ENCODE measurements at places on chromosomes 12 and 14.

DNA sequence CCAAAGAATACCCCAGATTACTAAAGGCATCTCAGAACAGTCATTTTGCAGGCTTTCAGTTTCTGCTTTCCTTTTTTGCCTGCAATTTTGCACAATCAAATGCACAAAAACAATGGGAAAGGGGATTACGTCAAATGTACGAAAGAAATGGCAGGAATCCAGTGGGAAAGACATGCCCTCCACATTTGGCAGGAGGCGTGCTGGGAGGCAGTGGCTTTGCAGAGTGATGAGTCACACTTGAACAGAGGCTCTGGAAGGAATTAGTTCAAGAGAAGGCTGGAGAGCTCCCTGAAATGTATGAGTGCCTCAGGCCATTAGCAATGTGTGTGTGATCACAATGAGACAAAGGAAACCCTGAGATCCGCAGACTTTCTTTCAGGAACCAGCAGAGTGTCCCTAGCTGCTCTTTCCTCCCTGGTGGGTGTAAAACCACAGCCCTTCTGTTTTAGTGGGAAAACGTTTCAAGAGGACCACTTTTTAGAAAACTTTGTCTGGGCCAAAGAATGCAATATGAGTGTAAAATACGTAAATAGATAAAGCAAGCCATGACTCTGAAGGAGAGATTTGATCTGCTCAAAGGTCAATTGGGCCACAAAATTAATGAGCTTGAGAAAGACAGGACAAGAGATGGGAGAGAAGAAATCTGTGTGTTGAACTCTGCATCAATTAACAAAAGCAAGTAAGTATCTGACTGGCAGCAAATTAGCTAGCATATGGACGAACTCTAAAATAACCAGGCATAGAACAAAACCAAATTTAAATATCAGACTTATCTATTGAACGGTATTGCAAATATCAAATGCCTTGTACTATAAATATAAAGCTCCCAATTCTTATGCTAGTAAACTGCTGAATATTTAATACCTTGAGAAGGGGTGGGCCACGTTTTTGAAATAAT lies 155.4 kb upstream of the PDE3A start:
- DNase-seq = peak; percentile 99

DNA sequence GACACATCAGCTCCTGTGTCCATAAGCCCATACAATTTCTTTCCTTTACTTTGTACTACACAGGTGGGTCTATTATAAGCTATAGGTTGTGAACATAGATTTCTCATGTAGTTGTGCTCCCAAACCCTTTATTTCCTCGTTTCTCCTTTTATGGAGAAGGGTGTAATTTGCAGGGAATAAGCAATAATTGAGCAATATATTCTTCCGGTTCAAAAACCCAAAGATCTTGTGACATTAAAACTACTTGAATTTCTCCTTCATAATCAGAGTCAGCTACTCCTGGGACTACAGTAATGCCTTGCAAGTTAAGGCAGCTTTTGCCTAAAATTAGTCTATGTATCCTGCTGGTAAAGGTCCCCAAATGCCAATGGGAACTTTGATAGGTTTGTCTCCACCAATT lies 19.1 kb upstream of the MAPKAPK5 start:
- no peak for DNase-seq

DNA sequence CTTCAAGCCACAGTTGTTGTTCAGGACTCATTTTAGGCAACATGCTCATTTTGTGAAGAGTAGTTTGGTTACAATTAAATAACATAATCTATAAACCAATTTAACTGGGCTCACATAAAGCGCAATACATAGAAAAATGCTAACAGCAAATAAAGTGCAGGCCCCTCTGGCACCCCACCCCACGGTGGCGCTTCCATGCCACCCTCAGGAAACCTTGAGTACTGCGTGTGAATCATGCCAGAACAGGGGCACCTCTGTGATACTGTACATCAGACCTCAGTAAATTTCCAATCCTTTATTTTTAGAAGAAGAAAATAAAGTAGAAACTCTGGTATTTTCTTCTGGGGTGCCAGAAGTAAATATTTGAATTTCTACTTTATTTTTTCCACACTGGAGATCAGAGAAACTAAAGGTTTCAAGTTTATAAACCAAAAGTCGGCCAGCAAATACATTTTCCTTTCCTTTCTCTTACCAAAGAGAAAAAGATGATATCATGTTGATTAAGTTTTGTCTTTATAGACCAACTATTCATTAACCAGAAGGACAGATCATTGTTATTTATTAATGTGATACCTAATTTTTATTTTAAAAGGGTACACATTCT lies 316.8 kb downstream of the PAWR start:
- DNase-seq = peak; percentile 21

GRCh38 chr12:119378903-119379302 lies 44.4 kb downstream of the CCDC60 start:
- no peak for DNase-seq

DNA sequence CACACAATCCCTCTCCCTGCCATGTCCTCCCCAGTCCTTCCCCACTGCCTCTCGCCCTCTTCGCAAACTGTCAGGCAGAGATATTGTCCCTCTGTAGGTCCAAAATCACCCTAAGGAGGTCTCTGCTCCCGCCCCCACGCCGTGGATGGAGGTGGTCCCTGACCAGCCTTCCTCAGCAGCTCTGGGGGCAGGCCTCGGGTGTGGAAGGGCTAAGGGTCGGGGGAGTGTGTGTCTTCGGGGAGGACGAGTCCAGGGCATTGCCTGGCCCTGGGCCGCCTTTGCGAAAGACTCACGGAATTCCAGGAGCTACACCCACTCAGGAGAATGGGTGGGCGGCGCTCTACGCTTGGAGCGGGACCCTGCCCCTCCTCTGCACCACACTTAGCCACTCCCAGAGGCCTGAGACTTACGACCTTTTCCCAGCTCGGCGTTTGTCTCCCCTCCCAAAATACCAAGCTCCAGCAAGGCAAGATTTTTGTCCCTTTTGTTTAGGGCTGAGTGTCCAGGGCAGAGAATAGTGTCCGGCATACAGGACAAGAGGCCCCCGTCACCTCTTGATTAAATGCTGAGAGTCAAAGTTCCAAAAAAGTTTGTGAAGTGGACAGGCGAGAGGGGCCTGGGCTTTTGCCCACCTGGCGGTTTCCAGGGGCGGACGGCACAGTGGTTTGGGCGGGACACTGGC lies 881 bp downstream of the PYGL start:
- DNase-seq = no peak

GRCh38 chr12:98924-99352 lies 32.4 kb downstream of the IQSEC3 start:
- DNase-seq = no peak

DNA sequence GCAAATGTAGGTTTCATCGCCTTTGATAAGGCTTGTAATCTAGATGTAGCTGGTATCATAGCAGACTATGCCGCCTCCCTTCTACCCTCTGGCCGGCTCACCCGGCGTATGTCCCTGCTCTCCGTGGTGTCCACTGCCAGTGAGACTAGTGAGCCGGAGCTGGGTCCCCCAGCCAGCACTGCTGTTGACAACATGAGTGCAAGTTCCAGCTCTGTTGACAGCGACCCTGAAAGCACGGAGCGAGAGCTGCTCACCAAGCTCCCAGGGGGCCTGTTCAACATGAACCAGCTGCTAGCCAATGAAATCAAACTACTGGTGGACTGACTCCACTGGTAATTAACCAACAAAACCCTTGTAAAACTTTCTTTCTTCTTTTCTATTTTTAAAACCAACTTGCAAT lies 49.0 kb upstream of the A2ML1 start:
- no peak for DNase-seq

GRCh38 chr12:79983986-79984620 lies 49.2 kb upstream of the PPP1R12A start:
- DNase-seq = peak; percentile 56

GRCh38 chr12:125185311-125185739 lies 120.1 kb downstream of the AACS start:
- DNase-seq = peak; percentile 45

DNA sequence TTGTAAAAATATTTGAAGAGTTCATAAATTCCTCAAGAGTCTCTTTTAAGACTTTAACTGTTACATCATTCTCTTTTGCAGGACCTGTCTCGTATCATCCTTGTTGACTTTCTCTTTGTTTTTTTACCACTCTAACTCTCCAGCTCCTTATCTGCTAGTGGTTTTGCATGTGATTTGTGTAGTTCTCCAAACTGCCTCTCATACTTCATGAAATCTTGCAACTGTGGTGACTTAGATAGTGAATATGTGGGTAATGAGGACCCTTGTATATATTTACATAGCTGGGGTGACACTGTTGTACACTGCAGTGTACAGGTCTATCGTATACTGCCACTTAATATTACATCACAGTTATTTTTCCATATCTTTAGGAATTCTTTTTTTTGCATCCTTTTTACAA lies 40.2 kb upstream of the EMP1 start:
- no peak for DNase-seq

DNA sequence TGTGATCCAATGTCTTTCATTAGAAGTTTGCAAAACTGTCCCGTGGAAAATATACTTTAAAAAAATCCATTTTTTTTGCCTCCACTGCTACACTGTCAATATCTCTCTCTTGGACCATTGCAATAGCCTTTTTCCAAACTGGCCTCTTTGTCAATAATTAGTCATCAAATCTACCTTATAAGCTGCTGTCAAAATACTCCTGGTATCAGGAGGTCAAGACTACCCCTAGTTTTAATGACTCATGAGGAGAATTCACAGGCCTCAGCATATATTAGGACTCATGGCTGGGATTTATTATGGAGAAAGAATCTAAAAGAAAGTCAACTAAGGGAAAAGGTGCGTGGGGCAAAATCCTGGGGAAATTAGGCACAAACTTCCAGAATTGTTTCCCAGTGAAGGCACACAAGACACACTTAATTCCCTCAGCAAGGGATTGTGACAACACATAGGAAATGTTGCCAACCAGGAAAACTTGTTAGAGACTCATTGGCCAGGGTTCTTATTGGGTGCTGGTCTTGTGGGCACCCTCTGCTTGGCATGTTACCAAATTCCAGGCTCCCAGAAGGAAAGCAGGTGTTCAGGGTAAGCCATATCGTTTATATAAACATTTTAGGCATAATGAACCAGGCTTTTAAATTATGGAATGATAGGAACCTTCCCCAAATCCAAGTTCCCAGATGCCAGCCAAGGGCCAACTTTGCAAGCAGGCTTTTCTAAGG lies 56.1 kb downstream of the TMEM117 start:
- DNase-seq = no peak

DNA sequence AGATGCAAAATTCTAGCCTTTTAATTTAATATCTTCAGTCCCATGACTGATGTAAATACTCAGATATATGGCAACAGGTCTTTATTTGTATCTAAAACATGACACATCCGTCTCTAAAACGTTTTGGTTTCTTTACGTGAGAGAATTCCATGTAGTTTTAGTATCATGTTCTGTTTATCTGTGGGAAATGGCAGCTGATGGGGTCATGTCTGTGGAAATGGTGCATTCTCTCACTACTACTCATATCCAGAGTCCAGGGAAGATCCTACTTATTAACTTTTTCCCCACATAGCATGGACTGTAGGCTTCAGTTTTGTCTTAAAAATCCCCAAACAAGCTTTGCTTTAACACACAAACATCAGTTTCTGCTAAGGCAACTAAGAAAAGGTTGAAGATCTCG lies 53.8 kb downstream of the SPTLC2 start:
- DNase-seq = peak; percentile 73

DNA sequence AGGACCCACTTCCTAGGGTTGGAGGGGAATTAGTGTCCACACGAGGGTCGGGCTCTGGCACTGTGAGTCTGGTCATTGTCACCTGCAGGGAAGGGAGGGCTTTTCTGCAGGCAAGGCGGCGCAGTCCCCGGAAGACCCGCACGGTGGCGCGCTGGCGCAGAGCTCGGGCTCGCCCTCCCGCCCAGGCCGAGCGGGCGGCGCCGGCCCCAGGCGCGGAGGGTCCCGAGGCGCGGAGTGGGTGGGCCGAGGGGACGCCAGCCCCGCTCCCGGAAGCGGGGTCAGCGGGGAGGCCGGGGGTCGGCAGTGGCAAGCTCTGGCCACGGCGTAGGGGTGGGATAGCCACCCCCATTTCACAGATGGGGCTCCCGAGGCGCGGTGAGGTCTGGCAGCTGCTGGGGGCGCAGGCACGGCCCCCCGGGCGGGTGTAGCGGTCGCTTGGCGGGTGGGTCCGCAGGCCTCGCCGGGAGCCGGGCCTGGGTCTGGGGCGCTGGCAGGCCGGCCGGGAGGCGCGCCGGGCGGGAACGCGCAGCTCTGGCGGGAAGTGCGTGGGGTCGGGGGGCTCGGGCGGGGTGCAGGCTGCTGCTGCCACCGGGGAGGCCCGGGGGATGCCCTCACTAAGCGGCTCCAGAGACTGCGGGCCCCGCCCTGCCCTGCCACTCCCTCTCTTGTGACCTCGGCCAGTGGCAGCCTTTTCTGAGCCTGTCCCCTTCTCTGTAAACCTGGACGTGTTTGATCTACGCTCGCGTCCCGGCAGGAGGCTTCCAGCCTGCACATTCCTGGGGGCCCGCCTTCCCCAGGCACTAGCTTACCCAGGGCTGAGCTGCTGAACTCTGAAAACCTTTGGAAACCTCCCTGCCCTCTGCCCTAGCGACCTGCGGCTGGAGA lies 46.1 kb downstream of the CYP46A1 start:
- peak; percentile 25 for DNase-seq

DNA sequence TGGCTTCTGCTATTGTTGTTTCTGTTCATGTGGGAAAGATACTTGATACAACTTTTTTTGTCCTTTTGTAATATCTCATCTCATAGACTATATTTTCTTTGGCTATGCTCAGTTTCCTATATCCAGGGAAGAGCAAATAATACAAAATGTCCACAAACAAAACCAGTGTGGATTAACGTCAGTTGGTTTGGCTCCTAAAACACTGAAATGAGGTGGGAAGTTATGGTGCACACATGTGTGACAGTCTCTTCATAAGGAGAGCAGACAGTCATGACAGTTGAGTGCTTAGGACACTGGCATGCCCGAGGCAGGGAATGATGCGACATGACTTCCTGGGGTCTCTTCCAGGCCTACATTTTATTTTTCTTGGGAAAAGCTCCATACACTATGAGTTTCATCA lies 27.5 kb downstream of the RHOJ start:
- no peak for DNase-seq

- peak; percentile 37 for DNase-seq
Observed at GRCh38 chr12:54139019-54139418, 49.8 kb downstream of the SMUG1 start.

DNA sequence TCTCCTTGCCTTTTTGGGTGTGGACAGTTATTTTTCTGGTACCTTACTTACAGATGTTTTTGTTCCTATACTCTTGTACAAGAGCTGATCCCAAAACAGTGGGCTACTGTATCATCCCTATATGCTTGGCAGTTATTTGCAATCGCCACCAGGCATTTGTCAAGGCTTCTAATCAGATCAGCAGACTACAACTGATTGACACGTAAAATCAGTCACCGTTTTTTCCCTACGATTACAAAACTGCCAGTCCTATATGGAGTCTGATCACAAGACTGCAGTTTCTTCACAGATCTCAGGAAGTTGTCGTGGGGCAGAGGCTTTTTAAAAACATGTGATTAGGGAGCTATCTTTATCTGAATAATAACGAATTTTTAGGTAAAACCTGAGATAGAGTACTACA lies 1.3 kb downstream of the LYSET start:
- no peak for DNase-seq

GRCh38 chr14:34785223-34786006 lies 71.0 kb upstream of the CFL2 start:
- DNase-seq = no peak

- peak; percentile 34 for DNase-seq
Observed at GRCh38 chr14:21024585-21025370, at the start of gene NDRG2. Gene NDRG2, minus strand, starts transcription at chr14:21025061. Its CDS starts 1,746 bp downstream, at chr14:21023315.

Data from fibroblast of skin of right quadriceps (primary cell).